Activated naive CD4-positive, alpha-beta T cell (primary cell): ENCODE measurements at places on chromosomes 11 and 22.

DNA sequence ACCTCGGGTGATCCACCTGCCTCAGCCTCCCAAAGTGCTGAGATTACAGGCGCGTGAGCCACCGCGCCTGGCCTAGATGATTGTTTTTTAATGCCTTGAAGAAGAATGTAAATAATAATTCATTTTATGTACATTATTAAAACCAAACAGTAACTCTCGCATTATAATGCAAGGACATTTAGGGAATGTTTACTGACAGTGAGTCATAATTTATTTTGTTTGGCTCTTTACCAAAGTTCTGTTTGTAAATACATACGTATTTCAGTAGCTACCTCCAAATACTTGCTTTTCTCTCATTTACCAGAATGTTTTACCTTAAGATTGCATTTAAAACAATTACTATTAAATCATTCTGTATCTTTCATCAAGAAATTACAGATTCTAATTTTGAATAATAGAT, 3.0 kb downstream of the RAB39A start:
- no peak for DNase-seq

DNA sequence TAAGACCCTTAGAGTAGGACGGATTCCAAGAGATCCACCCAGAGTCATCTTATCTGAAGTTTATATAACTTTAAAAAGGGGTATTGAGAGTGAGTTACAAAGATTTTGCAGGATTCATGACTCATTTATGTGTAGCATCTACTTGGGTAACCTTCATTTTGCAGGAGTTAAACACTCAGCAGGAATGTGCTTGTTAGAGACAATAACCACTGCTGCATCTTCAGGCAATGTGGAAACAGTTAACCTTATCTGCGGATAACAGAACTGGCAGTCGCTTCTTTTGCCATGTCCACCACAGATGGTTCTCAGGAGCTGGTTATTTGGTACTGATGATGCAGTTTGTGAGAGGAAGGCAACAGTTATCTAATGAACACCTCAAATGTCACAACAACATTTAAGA, 417.9 kb upstream of the DDI1 start:
- no peak for DNase-seq

DNA sequence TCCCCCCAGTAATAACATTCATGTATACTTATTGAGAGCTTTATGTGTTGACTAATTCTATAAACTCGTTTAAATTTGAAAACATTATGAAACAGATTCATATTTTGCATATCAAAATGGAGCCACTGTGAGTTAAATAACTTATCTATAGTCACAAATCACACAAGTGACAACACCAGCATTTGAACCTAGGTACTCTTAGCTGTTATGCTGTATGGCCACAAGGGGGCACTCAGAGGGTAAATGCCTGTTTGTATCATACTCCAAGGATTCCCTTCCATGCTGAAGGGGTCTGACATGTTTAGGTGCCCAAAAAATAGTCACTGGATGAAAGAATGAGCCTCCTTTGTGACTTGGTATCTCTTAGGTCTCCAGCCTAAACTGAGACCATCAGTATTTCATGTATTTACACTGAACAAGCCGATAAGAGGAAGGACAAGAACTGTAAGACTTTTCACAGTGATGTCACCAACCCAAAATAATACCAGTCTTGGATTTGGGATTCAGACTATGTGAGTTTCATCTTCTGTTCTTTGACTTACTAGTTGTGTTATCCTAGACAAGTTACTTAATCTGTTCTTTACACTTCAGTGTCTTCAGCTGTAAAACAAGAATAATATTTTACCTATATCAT, 12.2 kb upstream of the OR52D1 start:
- DNase-seq = no peak

DNA sequence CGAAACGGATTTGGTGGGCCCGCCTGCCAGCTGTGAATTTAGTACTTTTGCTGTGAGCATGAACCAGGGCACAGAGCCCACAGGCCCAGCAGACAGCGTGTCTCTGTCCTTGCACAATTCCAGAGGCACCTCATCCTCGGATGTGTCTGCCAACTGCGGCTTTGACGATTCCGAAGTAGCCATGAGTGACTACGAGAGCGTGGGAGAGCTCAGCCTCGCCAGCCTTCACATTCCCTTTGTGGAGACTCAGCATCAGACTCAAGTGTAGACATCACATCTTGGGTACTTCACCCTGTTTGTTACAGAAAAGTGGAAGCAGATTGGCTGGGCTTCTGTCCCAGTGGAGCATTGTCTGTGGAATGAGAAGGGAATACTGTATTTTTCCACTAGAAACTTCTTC, 78.6 kb upstream of the MTNR1B start:
- DNase-seq = no peak

- DNase-seq = no peak
Observed at GRCh38 chr11:37509506-37509905, 911.5 kb upstream of the RAG2 start.

- DNase-seq = no peak
Observed at GRCh38 chr11:61280883-61281580, 14.1 kb downstream of the VWCE start.

GRCh38 chr11:130513132-130513531, 64.7 kb downstream of the ADAMTS15 start:
- DNase-seq = no peak
